Activated CD8-positive, alpha-beta T cell treated with anti-CD3 and anti-CD28 coated beads for 36 hours (primary cell): ENCODE measurements at places on chromosomes 1 and 21. TPM values are rescaled to one million over a fixed set of nuclear protein-coding genes. Genes with fewer than 3 reads are reported as not detected.
A peak's percentile ranks its signal among the peaks of the same experiment; 100 is the strongest.

DNA sequence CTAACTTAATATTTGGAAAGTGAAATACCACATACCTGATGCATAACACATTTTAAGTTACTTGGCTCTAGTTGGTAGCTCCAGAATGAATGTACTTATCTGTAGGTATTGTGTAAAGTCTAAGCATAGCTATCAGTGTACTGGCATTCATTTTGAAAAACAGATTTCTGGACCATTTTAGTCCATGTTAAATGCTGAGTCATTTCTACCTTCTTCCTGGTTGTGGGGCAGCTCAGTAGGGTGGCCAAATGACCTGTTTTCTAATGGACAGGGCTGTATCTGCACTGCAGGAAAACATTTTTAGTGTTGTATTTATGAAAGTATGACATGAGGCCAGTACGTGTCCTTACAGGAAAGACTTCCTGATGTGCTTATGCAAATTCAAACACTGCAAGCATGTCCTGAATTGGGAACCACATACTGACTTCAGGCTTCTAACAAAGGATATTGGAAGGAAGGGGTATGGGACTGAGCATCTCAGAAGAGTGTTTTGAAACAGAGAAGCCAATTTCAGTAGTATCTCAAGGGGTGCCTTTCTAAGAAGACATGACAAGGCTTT lies 300.3 kb upstream of the B3GALT2 start:
- no peak for DNase-seq

OLIG2 gene
- total RNA-seq = not detected

DNA sequence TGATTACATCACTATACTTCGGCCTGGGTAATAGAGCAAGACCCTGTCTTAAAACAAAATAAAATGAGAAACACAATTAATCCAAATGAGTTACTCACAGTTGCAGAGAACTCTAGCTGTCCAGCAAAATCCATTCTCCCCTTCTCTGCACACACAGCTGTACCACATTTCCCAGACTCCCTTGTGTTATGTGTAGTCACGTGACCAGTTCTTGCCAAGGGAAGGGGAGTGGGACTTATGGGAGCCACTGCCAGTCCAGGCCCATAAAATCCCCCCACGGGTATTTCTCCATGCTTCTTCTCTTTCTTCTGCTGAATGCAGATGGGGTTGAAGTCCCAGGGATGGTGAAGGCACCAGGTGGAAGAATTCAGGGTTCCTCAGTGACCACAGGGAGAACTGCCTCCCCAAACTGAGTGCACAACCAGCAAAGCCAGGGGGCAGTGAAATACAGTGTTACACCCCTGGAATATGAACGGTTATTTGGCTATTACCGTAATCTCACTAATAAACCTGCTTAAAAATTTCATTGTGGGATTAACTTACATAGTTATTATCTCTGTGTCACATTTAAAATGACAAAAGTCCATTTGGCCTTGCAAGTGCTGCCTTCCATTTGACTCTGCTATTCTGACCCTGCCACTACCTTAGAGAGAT lies 85.6 kb upstream of the FMN2 start:
- DNase-seq = no peak

PLA2G2F gene
- total RNA-seq = not detected

DNA sequence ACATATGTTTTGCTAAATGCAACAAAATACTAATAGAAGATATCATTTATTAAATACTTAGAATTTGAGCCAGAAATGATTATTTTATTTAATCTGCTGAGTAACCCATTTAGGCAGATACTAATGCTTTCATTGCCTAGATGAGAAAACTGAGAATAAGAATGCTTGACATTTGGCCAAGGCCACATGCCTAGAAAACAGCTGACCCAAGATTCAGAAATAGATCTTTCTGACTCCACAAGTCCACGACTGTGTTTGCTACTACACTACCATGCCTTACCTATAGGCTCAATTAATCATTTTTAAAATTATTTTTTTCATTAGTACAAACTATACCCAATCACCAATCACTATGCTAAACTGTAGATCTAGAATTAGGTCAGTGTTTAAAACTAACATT lies 129.7 kb downstream of the ATP1B1 start:
- DNase-seq = no peak

CACNA1S gene
- not detected for total RNA-seq

GRCh38 chr1:160399544-160400222 lies 681 bp upstream of the VANGL2 start:
- DNase-seq = no peak

MAN1C1 gene
- total RNA-seq = 4.4 TPM

GRCh38 chr1:103937763-103938357 lies 188.2 kb downstream of the AMY1C start:
- DNase-seq = no peak

FLVCR1 gene
- total RNA-seq = 11.9 TPM

- DNase-seq = no peak
Measured at GRCh38 chr1:68706639-68707317, 209.9 kb upstream of the DEPDC1 start.

DNA sequence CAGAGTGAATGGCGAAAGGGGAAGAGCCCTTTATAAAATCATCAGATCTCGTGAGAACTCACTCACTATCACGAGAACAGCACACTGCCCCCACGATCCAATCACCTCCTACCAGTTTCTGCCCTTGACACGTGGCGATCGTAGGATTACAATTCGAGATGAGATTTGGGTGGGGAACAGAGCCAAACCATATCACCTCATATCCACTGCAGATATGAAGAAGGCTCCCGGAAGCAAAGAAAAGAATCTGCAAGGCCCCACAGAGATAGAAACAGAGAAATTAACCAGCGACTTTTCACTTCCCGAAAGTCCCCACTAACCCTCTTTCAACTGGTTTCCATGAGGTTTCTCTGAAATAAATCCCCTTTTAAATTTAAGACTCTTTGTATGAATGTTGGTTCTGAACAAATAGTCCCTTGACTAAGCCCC lies 86.2 kb upstream of the IRF2BP2 start:
- DNase-seq = no peak

FCRL5 gene
- 0.05 TPM for total RNA-seq

DNA sequence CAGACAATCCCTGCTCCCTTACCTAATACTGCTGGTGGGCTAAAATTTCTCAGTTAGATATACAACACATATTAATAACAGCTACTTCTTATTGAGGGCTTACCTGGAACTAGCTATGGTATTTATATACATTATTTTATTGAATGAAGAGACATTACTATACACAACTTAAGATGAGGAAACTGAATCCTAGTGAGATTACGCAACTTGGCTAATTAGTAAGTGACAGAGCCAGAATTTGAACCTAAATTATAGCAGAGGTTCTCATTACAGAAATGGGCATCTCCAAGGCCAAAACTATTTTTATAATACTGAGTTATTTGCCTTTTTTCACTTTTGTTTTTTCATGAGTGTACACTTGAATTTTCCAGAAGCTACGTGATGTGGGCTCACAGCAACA lies 44.5 kb upstream of the SMYD2 start:
- no peak for DNase-seq

TSSK3 gene
- total RNA-seq = 0.85 TPM

DNA sequence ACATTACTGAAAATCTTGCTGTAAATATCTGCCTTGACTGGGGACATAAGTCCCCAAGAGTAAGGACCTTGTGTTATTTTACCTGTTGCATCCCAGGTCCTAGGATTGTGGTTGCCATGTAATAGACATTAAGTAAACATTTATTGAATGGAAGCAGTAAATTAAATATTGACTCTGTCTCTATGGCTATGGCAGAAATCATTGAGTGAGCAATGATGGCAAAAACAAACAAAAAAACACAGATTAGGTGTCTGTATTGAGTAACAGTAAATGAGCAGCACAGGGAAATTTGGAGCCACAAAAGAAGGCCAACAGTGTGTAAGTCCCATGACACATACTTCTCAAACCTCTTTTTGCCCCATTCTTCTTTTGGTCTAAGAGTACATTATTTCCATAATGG lies 240.4 kb downstream of the NFIA start:
- peak; percentile 14 for DNase-seq

DNA sequence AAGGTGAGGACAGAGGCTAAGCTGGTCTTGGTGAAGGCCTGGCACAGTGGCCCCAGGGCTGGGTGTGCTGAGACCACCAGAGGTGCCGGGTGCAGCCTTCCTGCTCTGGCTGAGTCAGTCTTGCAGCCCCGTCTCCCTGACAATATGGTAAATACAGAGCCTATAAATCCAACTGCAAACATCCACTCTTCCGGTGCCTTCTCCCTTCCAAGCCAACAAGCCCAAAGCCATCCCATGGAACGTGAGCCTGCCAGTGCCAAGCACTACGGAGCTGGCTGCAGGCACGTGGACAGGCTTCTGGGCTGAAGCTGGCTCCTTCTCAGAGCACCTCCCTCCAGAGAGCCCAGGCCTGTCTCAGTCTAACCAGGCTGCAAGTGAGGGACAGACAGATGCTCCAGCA lies 70.0 kb downstream of the TRABD2B start:
- no peak for DNase-seq

DNA sequence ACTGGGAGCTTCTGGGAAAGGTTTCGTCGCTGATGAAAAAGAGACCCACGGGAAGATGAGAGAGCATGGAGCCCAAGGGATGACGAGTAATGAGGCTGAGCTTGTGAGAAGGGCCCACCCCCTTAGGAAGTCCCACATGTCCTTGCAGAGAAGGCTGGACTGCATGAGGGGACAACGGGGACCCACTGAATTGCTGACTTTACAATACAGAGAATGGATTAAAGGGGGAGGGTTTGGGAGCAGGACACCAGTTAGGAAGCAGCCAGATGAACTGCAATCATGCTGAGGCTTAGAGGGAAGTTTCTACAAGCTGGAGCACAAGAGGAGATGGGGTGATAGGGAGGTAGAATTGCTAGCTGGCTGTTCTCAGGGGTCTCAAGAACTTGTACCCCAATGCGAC lies 5.5 kb upstream of the TMEM51 start:
- DNase-seq = no peak

- DNase-seq = no peak
Measured at GRCh38 chr1:64437453-64437852, 32.5 kb upstream of the CACHD1 start.

DNA sequence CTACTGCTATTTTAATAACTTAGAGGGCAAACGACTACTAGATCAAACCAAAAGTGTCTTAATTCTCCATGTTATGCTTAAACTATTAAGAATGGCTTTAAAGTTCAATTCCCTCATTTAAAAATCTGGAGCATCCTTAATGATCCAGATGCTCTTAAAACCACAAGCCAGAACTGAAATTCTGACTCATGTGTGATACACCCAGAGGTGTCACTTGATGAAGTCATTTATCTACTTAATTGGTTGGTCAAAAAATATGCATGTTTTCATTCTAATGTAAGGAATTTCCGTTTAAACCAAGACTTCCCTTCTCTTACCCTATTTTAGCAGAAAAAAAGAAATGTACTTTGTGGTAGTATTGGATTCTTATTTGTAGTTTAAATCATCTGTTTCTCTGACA lies 1261.2 kb upstream of the B3GALT2 start:
- no peak for DNase-seq

BARHL2 gene
- total RNA-seq = not detected

- no peak for DNase-seq
Measured at GRCh38 chr1:203270448-203270847, 34.9 kb upstream of the BTG2 start.

- DNase-seq = peak; percentile 77
Measured at GRCh38 chr1:89821322-89822108, 683 bp downstream of the LRRC8D start.

ROR1 gene
- not detected for total RNA-seq

DNA sequence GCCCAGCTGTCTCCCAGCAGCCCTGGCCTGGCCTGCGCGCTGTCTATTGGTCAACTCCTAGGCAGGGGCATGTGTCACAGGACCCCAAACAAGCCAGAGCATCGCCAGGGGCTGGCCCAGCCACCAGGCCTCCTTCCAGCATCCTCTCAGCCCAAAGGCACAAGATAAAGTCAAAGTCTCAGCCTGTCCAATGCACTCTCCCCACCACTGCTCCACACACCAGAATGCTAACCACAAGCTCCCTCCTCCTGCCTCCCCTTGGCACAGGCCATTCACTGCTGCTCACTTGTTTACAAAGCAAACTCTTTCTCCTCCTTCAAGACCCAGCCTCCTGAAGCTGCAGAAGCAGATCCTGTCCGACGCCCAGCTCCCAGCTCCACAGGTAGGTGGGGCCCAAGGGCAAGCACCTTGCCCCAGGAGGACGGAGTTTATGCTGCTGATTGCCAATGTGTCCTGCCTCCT lies 133.4 kb downstream of the DMRTB1 start:
- DNase-seq = no peak

SYCP1 gene
- total RNA-seq = not detected

DNA sequence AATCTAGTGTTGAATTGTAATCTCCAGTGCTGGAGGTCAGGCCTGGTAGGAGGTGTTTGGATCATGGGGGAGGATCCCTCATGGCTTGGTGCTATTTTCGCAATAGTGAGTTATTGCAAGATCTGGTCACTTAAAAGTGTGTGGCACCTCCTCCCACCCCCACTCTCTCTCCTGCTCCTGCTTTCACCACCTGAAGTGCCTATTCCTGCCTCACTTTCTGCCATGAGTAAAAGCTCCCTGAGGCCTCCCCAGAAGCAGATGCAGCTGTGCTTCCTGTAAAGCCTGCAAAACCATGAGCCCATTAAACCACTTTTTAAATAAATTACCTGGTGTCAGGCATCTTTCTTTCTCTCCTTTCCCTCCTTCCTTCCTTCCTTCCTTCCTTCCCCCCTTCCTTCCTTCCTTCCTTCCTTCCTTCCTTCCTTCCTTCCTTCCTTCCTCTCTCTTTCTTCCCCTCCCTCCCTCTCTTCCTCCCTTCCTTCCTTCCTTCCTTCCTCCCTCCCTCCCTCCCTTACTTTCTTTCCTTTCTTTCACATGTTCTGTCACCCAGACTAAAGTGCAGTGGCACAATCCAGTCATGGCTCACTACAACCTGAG lies 172.4 kb downstream of the C1orf21 start:
- DNase-seq = no peak

GRCh38 chr1:203408486-203409481 lies 57.9 kb upstream of the FMOD start:
- no peak for DNase-seq

DNA sequence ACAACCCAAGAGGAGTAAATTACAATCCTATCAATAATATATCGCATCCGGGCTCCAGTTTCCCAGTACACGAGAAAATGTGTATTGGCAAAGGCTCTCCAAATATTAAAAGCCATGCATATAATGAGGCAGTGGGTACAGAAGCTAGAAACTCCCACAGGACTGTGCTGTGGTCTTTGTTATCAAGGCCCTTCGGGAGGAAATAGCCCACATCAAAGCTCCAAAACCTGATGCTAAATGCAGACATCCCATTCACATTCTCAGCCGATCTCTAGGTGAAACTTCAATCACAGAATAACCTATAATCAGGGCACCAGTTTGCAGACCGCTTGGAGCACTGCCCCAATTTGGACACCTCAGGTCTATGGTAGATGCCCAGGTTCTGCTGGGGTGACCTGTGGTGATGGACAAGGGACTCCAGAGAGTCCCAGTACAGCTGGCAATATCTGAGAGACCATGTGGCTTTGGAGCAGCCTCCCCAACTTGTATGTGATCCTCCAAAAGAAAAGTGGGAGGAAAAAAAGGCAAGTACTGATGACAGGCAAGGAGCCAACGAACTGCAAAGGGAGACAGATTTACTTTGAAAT lies 148.8 kb upstream of the CAMK1G start:
- DNase-seq = no peak

- peak; percentile 18 for DNase-seq
Measured at GRCh38 chr1:16067127-16067768, 6.2 kb downstream of the FAM131C start.

F3 gene
- not detected for total RNA-seq

GRCh38 chr1:109739738-109740614 lies 862 bp downstream of the GSTM3 start:
- DNase-seq = peak; percentile 90
